ENCODE measurements at places on chromosomes 6 and 20.

- DNase-seq: no peak
These were observed 535 bp upstream of the CCDC170 start for GRCh38 chr6:151493161-151493803.

DNA sequence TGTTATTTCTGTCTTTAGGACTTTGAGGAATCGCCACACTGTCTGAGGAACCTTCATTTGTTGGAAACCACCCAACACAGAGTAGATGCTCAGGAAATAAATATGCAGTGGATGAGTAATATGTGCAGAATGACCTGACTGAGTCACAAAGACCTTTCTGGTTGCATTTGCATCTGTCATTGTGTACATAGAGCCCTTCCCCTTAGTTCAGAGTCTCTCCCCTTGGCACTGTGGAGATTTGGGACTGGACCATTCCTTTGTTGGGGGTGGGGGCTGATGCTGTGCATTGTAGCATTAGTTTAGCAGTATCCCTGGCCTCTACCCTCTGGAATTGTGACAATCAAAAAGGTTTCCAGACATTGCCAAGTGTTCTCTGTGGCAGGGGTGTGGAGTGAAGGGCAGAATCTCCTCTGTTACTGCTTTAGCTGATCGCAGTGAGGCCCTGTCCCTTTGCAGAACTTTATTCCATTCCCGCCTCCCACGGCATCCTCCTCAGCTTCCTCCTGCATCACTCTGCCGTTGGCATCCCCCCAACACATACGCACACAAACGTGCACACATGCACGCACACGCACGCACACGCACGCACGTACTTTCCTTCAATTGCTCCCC is 64.5 kb downstream of the EYA2 start:
- DNase-seq: no peak

DNA sequence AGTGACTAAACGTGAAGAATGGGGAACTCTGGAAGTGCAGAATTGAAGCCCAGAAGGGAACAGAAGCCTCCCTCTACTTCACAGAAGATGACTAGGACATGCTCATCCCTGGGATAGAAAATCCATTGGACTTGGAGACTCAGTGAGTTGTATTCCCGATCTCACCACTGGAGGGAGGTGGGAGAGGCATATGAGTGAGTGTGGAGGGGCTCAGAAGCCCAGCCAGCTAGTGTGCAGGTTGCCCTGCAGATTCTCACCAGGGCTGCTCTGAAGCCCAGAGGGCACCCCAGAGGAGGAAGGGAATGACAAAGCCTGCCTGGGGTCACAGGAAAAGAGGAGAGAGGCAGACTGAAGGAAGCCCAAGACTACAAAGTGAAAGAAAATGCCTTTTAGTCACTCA is 42.1 kb upstream of the HLA-E start:
- DNase-seq: no peak

DNA sequence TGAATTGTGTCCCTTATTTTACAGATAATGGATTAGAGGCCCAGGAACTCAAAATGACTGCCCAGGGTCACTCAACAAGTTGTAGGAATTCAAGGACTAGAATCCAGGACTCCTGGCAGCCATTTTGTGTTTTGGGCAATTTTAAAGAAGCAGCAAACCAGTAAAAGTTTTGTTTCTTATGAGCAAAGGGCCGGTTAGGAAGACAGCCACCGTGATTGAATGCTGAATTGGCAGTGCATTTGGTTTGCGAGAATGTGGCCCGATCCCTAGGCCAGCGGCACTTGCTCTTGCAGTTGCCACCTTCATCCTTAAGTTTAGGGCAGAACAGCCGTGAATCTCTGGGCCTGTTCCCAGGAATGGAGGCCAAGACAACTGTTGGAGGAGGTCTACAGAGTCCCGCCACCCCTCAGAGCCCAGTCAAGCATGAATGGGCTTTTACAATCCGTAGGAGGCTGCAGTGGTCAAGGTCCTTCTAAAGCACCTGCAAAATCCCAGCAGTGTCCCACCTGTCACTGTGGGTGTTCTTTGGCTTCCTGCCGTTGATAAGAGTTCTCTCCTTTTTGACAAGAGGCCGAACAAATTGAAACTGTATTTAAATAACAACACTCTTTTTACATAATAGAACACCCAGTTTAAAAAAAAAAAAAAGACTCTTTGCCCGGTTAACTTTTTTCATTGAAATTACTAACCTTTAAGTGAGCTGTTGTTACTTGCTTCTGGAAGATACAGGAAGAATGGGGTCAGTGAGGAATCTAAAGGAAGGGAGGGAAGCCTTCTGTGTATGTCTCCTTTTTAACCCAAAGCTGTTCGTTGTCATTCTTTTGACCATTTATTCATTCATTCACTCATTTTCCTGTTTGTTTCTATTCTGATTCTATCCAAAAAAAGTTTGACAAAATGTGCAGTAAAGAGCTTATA is 68.7 kb downstream of the PHACTR2 start:
- no peak for DNase-seq

- no peak for DNase-seq
These were observed 49.9 kb downstream of the TGM2 start for GRCh38 chr20:38115205-38115604.

DNA sequence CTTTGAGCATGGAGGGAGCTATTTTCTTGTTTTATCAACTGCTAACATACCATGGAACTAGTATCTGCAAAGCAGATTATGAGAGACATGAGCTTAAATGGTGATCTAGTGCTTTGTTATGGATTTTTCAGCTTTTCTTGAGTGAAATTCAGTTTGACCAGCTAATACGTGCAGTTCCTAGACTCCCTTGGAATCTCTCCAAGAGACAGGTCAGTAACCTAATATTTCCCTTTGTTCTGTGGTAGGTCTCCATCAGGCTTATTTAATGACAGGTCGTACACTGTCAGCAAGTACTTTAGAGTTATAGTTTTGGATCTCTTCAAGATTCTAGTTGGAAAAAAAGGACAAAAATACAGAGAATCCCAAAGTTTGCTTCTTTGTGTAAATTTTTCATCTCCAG is 43.9 kb downstream of the HDAC2 start:
- no peak for DNase-seq

DNA sequence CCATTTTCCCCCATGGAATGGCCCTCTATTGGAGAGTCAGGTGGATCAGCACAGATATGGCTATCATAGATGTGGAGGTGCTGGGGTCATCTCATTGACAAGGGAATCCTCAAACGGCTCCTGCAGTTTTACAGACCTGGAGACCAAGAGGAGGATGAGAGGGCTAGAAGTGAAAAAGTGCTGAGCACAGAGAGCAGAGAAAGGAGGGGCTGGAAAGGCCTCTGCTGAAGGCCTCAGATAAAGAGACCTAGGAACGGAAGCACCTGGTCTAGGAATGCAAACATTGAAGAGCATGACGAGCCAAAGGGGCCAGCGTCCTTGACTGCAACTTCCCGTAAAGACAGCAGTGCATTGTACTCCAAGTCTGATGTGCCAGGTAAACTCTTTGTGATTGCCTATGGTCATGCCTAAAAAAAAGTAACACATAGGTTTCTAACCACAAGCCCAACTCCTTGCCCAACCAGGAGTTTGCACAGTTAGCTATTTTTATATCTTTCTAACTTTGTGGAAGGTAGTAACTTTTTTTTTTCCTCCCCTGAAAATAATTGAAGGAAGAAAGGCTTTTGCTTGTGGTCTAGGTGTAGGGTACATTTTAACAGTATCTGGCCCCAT is 15.2 kb downstream of the RSPH4A start:
- DNase-seq: no peak

- no peak for DNase-seq
These were observed 1.1 kb downstream of the FAM184A start for GRCh38 chr6:119077391-119077642.

GRCh38 chr6:77548662-77549366 is 85.5 kb upstream of the HTR1B start:
- DNase-seq: no peak

GRCh38 chr20:49676581-49677291 is 36.9 kb downstream of the B4GALT5 start:
- DNase-seq: no peak

- no peak for DNase-seq
These were observed 102.9 kb downstream of the CDH4 start for GRCh38 chr20:61354901-61355495.

- no peak for DNase-seq
These were observed 480.9 kb upstream of the NOX3 start for GRCh38 chr6:155936551-155936950.

DNA sequence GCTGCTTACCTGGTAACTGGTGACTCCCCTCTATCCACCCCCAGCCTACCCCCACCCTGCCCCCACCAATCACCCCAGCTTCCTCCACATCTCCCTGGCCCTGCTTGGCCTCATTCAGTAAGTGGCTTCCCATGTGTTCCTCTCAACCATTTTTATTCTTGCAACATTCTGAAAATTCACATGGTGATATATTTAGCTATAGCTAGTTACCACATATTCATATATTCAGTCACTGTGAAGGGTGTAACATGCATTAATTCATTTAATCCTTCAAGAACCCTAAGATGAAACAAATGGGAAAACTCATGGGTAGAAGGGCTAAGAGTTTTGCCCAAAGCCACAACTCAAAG is 95.4 kb upstream of the CEP85L start:
- DNase-seq: no peak

DNA sequence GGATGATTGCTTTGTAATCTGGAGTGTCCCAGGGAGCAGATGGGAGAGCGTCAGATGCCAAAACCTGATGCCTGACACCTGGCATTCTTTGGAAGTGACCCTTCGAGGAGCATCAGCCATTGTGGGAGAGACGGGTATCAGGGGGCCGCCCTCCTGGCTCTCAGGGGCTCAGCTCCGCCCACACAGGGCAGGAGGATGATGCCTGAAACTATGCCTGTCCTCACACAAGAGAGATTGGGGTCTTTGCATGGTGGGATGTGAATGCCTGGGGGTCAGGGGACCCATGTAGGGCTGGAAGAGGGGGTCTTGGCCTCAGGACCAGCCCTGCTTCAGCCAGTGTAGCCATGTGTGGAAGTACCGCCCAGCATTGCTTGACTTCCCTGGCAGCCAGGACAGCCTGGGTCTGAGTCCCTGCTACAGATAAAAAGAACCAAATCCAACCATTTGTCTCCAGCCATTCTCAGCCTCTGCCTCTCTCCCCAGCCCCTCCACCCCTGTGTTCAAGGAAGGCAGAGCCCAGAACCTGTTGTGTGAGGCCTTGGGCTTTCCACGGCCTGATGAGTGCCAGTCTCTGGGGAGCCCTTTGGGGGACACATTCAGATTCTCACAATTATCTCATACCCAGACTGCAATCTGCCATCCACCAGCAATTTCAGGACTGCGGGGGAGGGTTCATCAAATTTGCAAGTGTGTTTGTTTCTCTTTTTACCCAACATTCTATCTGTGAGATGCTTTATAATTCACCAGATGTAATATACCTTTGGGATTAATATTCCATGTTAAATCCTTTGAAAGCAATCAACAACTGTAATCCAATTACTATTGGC is 371.2 kb downstream of the PREX1 start:
- DNase-seq: no peak

DNA sequence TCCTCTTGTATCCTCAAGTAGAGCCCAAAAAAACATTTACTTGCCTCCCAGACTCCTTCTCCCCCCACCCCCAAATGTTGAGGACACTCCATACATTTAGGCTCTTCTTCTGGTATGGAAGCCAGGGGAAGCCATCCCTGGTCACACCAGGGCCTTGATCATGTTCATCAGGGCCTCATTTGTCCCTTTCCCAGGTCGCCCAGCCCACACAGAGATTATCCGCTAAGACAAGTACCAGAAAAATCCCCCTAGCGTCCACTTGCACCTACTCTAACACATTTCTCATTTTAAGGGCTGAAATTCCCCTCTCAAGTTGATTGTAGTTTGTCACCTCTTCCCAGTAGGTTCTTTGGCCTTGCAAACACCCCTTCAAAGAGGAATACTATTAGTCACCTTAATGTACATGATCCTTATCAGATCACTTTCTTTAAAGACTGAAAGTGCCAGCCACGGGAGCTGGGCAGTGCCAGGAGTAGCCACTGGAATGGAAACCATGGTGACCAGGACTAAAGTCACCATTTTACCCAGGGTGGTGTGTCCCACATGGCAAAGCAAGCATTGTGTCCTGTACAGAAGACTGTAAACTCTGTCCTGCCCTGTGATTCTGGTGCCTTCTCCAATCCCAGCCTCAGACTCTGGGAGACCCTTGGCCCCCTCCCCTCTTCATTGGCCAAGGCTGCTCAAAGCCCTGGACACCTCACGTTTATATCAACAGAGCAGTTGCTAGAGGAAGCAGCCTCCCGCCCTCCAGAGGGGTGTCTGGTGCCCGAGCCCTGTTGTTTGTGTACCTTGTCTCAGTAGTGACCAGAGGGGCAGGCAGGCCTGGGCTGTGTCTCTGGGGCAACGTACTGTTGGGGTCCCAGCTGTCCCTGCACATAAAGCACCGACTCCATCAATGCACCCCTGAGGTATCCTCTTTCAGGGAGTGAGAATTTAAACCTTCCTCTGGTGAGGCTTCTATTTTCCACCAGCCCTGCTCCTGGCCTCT is 5.0 kb upstream of the APOBEC2 start:
- no peak for DNase-seq

DNA sequence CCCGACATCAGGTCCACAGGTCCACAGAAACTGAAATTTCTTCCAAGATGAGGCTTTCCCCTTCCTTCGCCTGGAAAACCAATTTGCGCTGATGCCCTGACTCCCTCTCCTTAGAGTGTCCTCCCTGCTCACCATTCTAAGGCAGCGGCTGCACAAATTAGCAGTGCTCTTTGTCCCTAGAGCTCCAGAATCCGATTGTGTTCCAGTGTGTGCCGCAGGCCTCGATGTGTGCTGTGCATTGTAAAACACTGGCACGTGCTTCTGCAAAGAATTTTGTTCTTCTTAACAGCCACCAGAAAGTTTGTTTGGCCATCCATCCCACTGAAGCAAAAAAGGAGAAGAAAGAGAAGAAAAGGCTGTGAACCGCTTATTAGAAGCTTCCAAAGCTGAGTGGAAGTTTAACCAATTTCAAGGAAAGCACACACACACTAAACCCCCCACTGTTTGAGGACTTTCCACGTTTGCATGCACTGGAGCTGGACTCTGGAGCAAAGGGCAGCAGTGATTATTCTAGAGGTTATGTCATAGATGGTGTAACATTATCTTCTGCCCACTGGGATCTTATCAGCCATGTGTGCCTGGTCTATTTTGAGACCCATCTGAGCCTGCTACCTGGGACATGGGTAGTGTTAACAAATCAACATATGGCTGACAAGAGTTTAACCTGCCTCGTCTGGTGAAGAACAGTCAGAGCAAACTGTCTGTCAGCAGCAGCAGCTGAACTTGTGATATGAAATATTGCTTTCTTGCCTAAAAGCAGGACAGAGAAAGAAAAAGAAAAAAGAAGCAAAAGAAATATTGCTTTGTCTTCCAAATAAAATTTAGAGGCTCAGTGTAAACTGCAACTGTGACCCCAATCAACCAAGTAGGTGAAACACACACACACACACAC is 64.9 kb upstream of the RREB1 start:
- no peak for DNase-seq

- no peak for DNase-seq
These were observed 87.4 kb upstream of the SOX4 start for GRCh38 chr6:21506126-21506525.

- DNase-seq: no peak
These were observed 299.7 kb downstream of the CDKAL1 start for GRCh38 chr6:20833881-20834515.

DNA sequence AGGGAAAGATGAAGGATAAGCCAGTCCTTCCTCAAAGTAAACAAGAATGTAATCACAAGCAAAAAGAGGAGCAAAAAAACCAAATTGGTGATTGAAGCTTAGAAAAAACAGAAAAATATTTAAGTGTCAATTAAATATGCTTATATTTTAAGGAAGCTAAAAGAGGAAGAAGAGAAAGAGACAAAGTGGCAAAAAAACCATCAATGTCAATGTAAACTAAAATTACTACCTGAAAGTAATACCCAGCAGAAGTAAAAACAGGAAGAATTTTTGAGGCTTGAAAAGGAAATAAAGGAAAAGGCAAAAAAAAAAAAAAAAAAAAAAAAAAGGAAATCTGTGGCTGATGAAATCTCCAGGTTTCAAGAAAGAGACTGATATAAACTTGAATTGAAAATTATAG is 36.2 kb upstream of the OGFRL1 start:
- DNase-seq: no peak
